Stimulated activated CD8-positive, alpha-beta memory T cell treated with anti-CD3 and anti-CD28 coated beads, Interleukin-7, amount 100 ng/mL, for 4 hours (primary cell): ENCODE measurements at places on chromosomes 4 and X.

- peak; percentile 69 for DNase-seq
These were observed 819 bp downstream of the KIAA0232 start for GRCh38 chr4:6783111-6783981.

GRCh38 chrX:154028502-154029184 lies 8.9 kb upstream of the IRAK1 start:
- DNase-seq = no peak

GRCh38 chrX:136310411-136310810 lies 9.6 kb downstream of the ADGRG4 start:
- no peak for DNase-seq

DNA sequence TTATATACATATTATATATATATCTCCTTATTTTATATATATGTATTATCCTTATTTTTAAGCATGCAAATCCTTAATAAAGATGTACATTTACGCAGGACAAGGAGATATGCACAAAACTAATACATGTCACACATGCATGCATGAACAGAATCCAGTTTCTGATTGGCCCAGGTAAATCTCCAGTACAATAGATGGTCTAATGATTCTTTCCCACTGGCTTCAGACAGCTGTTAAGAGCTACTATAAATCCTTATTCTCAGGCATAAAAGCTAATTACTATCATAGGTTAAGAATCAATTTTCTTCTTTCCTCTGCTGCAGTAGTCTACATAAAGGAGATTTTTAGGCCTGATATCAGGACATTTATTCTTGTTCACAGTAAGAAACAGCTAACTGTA lies 689.8 kb downstream of the KCTD8 start:
- no peak for DNase-seq

DNA sequence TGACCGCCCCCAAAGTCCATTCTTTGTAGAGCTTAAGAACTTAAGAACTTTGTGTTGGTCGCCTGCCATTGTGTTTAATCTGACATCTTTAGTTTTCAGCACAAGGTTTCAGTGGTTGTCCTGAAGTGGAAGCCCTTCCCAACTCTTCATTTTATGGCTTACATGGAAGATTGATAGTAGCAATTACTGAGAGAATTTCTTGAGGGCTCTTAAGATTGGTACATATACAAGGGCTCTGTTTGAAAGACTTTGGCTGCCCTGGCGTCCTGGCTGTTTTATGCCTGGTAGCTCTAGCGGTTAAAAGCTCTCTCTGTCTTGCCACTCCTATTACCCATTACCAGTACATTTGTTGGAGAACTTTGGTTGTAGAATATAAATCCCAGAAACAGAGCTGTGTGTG lies 75.0 kb downstream of the KDM6A start:
- DNase-seq = no peak

- DNase-seq = no peak
These were observed 19.6 kb upstream of the NKRF start for GRCh38 chrX:119625843-119626242.
